ENCODE measurements at places on chromosomes 12 and 14. TPM values are rescaled to one million over a fixed set of nuclear protein-coding genes. Genes with fewer than 3 reads are reported as not detected.

Gene TAS2R14
- total RNA-seq, result 6.8 TPM

Gene PLEK2
- 0.16 TPM for total RNA-seq

- no peak for DNase-seq
- H3K4me1 ChIP-seq, result no peaks in the 10 kb centered on the region
- no peaks in the 10 kb centered on the region for H3K27me3 ChIP-seq
- no peak overlapping the region for H3K27ac ChIP-seq
Measured at GRCh38 chr12:130375296-130376287, 37.9 kb downstream of the PIWIL1 start.

- H3K27me3 ChIP-seq, result no peaks in the 10 kb centered on the region
Measured at GRCh38 chr12:110079477-110080400, 31.4 kb upstream of the C12orf76 start.

Data from sigmoid colon (tissue), 7 donors.